ENCODE measurements at places on chromosomes 1 and 21. TPM values are rescaled to one million over a fixed set of nuclear protein-coding genes. Genes with fewer than 3 reads are reported as not detected.

GRCh38 chr1:20372676-20373075 is 82.0 kb downstream of the VWA5B1 start:
- no peak for DNase-seq

DNA sequence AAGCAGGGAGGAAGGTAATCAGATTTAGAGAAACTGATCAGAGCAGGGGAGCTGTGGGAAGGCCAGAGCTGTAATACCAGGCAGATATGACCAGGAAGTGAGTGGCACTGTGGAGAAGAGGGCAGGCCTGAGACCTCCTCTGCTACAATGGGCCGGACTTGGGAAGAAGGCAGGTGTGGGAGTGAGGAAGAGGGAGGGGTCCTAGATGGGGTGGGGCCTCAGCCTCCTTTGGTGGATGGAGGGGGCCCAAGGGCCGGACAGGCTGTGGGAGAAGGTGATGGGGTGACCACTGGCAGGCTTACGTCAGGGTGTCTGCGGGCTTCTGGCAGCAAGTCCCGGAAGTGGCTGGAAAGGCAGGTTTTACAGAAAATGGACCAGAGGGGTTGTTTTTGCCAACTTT is 5.0 kb upstream of the HPCA start:
- no peak for DNase-seq

GRCh38 chr21:18384771-18385170 is 18.8 kb downstream of the TMPRSS15 start:
- DNase-seq, result no peak

- no peak for DNase-seq
Observed at GRCh38 chr21:33855190-33855589, 60.4 kb downstream of the ATP5PO start.

GRCh38 chr21:32403201-32403777 is 9.2 kb upstream of the EVA1C start:
- no peak for DNase-seq

The CITED4 gene
- total RNA-seq, result 30.8 TPM

The DNAI4 gene
- 0.41 TPM for total RNA-seq

Measured in gastrocnemius medialis (tissue), 4 donors.